Activated naive CD8-positive, alpha-beta T cell treated with anti-CD3 and anti-CD28 coated beads, Interleukin-2, amount 50 U/mL, for 24 hours (primary cell): ENCODE measurements at places on chromosomes 3 and 15.

DNA sequence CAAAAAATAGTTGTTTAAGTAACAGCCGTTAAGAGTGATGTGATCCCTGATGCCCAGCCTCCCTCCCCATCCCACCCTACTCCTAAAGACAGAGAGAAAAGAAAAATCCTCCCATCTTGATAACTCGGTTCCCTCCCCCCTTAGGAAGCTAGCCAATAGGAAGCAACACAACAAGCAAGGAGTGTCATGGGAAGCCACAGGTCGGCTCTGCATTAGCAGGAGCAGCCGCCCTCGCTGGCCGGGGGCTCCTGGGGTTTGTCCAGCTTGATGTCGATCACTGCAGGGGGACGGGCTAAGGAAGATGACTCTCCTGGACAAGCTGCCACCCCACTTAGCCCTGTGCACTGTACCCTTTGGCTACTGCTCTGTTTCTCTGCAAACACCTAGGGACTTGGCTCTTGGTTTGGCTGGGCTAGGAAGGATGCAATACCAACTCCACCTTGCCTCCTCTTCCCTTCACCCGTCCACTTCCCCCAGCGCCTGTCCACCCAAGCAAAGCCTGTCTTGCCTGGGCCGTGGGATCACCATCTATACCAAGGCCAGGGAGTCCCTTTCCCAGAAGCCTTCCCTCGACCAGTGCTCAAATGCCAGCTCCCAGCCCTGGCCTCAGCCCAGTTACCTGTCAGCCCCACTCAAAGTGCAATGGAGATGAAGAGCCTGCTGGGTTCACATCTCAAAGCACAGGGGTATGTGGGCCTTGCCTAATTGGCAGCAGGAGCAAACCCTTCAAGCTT lies 23.1 kb downstream of the SRPRB start:
- DNase-seq: no peak

GRCh38 chr3:81782585-81782984 lies 21.1 kb upstream of the GBE1 start:
- no peak for DNase-seq

- DNase-seq: peak; percentile 27
These were observed 22.6 kb upstream of the BSN start for GRCh38 chr3:49531715-49532114.

DNA sequence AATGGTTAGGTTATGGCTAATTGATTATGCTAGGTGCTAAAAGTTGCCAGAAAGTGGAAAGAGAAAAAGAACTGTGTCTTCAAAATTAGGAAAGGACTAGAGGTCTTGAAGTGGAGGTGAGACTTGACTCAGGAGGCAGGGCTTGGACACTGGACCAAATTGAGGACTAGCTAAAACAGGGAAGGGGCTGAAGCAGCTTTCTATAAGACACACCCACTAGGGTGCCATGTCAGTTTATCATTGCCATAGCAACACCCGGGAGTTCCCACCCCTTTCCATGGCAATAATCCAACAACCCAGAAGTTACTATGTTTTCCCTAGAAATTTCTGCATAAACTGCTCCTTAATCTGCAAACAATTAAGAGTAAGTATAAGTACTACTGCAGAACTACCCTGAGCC lies 42.9 kb upstream of the MITF start:
- DNase-seq: no peak

- DNase-seq: no peak
These were observed 13.2 kb downstream of the ABTB1 start for GRCh38 chr3:127685708-127686511.

DNA sequence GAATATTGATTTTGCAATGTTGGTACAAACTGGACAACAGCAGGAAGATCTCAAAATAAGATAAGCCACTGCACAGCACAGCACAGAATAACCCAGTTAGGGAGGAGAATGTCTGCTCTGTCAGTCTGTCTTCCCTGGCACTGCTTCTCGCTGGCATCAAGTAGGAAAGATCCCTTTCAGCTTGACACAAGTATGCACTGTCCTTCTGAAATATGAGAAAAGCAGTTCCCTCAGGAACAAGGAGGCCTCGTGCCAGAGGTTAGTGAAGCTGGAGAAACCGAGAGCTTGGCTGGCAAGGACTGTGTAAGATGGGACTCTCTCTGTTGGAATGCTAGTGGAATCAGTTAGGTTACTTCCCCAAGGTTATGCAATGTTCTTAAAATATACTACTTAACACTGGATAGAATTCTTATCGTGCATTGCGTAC lies 59.1 kb downstream of the FMN1 start:
- no peak for DNase-seq

DNA sequence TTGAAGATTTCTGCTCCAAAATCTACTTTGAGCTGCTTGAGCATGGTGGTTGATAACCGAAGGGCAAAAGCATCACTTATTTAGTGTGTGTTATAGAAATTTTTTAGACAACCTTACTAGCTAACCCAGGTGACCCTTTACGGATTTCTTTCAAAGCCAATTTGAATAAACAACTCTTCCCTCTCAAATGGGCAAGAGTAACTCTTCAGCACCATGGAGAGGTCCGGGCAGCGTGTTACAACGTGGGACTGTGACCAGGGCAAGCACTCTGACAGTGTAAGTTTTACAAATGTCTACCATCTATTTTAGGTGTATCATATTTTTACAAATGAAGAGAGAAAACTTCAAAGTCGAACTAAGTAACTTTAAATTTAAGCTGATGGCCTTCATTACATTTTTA lies 471.8 kb downstream of the MFSD1 start:
- DNase-seq: no peak

DNA sequence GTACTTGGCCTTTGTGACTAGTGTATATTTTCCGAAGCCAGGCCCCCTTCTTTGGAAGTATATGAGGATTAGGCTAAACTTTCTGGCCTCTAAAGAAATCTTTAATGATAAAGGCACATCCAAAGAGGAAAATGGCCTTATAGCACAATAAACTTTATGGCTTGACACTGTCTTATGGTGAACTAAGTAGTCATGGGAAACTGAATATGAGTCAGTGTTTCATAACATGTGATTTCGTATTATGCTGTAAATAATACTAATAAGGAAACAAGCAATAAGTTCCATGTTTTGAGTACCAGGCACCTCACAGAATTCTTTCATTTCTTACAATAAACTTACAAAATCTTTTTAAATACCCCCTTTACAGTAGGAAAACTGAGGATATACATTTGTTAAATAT lies 8.2 kb downstream of the ZPLD1 start:
- no peak for DNase-seq

- no peak for DNase-seq
These were observed 161.3 kb upstream of the CBLB start for GRCh38 chr3:106029954-106030626.
